NCI-H187 (cell line): ENCODE measurements at places on chromosomes 11 and 22.

GRCh38 chr11:57680552-57680874 lies 12.6 kb downstream of the ZDHHC5 start:
- DNase-seq, result no peak

GRCh38 chr11:107385361-107385981 lies 72.2 kb downstream of the CWF19L2 start:
- no peak for DNase-seq

GRCh38 chr22:49799431-49800075 lies 28.1 kb downstream of the BRD1 start:
- no peak for DNase-seq

- DNase-seq, result no peak
These were observed 13.1 kb downstream of the ENDOD1 start for GRCh38 chr11:95102733-95103132.

GRCh38 chr11:114775875-114776621 lies 97.7 kb downstream of the NXPE2 start:
- DNase-seq, result no peak
